ENCODE measurements at places on chromosomes 5 and 9.

DNA sequence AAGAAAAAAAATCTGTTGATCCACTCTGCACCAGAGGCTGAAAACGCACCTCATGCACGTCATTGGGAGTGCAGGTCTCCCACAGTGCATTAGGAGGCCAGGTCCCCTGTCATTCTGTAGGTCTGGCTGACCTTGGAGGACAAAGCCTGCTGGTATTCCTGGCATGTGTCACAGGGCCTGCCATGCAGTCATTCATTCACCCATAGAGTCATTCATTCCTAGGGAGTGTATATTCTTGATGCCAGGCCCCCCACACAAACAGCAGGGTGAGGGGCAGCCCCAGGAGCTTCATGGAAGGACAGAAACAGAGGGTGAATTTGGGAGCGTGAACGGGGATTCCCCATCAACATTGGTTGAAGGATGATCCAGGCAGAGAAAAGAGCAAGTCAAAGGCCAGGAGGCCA is 2.2 kb downstream of the GBGT1 start:
- no peak for DNase-seq

DNA sequence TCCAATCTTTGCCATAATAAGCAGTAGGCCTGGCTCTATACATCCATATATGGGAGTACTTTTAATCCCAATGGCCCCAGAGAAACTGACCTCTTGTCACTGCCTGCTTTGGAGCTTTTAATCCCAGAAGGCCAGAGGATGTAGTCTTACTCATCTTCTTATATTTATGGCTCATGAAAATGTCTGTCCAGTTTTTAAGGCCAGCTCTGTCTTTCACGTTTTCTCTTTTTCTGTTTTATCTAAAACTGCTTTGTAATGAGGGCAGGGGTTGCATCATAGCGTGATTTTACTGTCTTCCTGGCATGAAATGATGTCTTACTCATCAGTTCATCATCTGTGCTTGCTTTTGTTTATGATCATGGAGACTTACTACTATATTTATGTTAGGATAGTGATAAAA is 1094.9 kb downstream of the MAT2B start:
- no peak for DNase-seq

- DNase-seq = no peak
Observed at GRCh38 chr5:173733425-173733824, 117.0 kb upstream of the BOD1 start.

DNA sequence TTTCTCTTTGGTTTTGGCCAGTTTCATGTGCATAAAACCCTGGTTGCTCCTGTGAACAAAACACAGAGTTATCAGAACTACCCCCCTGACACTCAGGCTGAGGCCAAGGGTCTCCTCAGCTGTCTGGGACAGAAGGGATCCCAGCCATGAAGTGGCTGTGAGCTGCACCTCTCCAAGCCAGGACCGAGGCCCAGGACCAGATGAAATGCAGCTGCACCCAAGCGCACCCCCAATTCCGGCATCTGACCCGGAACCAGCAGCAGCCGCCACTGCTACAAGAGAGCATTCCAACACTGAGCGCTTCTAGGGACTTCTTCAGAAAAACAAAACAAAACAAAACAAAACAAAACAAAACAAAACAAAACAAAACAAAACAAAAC is 16.0 kb upstream of the SLC25A51 start:
- no peak for DNase-seq

All from Panc1 (cell line).